ENCODE measurements at places on chromosomes 12 and 14. TPM values are rescaled to one million over a fixed set of nuclear protein-coding genes. Genes with fewer than 3 reads are reported as not detected.
A peak's percentile ranks its signal among the peaks of the same experiment; 100 is the strongest.

DNA sequence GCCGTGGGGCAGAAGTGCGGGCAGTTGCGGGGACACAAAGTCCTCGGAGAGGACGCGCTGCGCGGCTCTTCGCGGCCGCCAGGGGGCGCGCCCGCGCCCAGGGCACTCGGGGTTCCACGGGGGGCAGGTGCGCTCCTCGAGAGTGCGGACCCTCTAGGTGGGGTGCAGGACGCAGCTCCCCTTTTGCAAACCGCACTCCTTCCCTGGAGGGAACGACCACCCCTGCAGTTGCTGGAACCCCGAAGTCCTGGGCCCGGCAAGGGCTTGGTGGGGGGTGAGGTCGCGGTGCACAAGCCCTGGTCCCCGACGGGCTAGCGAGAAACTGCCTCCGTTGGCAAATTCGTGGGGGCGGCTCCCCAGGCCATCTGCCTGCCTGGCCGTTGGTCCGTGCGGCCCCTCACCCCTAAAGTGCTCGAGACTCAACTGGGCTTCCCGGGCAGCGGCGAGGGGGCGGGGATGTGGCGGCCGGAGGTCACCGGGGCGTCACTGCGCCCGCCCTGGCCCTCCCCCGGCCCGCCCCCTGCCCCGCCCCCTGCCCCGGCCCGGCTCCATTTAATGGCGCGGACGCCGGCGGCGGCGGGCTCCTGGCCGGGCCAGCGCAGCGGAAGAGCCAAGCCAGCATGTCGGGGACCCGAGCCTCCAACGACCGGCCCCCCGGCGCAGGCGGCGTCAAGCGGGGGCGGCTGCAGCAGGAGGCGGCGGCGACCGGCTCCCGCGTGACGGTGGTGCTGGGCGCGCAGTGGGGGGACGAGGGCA lies at the start of gene ADSS1:
Gene ADSS1 (plus strand): TSS at position 579 of the 756 bp plus-strand sequence. CDS start 42 bp downstream, at position 621.
- peak within 1 kb of the TSS; percentile 42 for H3K27ac ChIP-seq
- DNase-seq = no peak
- peak within 1 kb of the TSS; percentile 67 for H3K4me3 ChIP-seq

GLIPR1L1 gene
- not detected for total RNA-seq

- DNase-seq = no peak
- H3K4me1 ChIP-seq = peaks cover 30% of the 10 kb centered on the region
- H3K27me3 ChIP-seq = peaks cover 34% of the 10 kb centered on the region
- H3K27ac ChIP-seq = no peak overlapping the region
Observed at GRCh38 chr12:130161261-130162243, 712 bp upstream of the FZD10 start.

GRCh38 chr12:6418796-6419195 lies 26.0 kb upstream of the CD27 start:
- no peak overlapping the region for H3K27ac ChIP-seq
- no peak overlapping the region for H3K4me3 ChIP-seq
- H3K27me3 ChIP-seq = no peaks in the 10 kb centered on the region
- DNase-seq = no peak
- no peaks in the 10 kb centered on the region for H3K36me3 ChIP-seq
- no peaks in the 10 kb centered on the region for H3K4me1 ChIP-seq

- H3K4me3 ChIP-seq = no peak overlapping the region
- no peaks in the 10 kb centered on the region for H3K36me3 ChIP-seq
- no peaks in the 10 kb centered on the region for H3K27me3 ChIP-seq
- H3K27ac ChIP-seq = no peak overlapping the region
- no peak for DNase-seq
Observed at GRCh38 chr14:38224338-38224737, 16.6 kb downstream of the SSTR1 start.

DNA sequence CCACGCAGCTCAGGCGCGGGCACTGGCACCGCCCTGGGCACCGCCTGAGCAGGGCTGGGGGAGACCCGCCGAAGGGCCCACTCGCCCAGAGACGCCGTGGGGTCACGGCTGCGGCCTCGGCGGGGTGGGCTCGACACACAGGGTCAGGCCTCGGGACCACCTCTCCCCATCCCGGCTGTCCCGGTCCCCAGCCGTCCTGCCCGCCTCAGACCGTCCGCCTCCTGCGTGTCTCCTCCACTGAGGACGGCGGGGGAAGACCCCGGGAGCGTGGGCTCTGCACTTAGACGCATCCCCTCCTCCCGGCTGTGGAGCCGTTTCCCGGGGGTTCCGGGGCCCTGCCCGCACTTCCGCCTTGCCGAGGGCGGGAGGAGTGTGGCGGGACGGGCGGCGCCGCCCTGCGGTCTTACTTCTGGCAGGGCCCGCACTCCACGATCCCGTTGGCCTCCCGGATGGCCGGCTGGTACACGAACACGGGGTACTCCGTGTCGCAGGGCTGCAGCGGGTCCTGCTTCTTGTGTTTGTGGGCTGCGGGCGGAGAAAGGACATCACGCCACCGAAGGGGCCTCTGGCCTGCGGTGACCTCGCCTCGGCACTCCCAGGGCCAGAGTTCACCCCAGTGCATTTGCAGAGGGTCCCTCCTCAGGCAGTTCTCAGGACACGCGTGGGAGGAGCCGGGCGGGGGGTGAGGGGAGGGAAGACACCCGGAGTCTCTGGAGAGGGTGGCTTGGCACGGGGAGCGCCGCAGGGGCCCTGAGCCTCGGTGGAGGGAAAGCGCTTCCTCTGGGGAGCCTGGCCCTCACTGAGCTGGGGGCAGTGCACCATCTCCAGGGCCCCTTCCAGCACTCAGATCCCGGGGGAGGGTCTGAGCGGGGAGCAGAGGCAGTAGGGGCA lies 23.1 kb upstream of the LRTM2 start:
- H3K4me3 ChIP-seq = peak overlapping the region; percentile 34
- no peaks in the 10 kb centered on the region for H3K27me3 ChIP-seq
- peak overlapping the region; percentile 83 for H3K27ac ChIP-seq
- no peaks in the 10 kb centered on the region for H3K36me3 ChIP-seq
- H3K4me1 ChIP-seq = peaks cover 32% of the 10 kb centered on the region
- DNase-seq = peak; percentile 82

GRCh38 chr12:6044082-6044481 lies 80.4 kb downstream of the VWF start:
- H3K27ac ChIP-seq = no peak overlapping the region
- H3K27me3 ChIP-seq = no peaks in the 10 kb centered on the region
- H3K36me3 ChIP-seq = no peaks in the 10 kb centered on the region
- H3K4me1 ChIP-seq = no peaks in the 10 kb centered on the region
- no peak overlapping the region for H3K4me3 ChIP-seq
